ENCODE measurements at places on chromosomes 13 and 19.

- DNase-seq, result no peak
Observed at GRCh38 chr19:30333291-30334065, 38.7 kb upstream of the ZNF536 start.

- no peak for DNase-seq
Observed at GRCh38 chr13:105948143-105948542, 587.3 kb downstream of the EFNB2 start.

DNA sequence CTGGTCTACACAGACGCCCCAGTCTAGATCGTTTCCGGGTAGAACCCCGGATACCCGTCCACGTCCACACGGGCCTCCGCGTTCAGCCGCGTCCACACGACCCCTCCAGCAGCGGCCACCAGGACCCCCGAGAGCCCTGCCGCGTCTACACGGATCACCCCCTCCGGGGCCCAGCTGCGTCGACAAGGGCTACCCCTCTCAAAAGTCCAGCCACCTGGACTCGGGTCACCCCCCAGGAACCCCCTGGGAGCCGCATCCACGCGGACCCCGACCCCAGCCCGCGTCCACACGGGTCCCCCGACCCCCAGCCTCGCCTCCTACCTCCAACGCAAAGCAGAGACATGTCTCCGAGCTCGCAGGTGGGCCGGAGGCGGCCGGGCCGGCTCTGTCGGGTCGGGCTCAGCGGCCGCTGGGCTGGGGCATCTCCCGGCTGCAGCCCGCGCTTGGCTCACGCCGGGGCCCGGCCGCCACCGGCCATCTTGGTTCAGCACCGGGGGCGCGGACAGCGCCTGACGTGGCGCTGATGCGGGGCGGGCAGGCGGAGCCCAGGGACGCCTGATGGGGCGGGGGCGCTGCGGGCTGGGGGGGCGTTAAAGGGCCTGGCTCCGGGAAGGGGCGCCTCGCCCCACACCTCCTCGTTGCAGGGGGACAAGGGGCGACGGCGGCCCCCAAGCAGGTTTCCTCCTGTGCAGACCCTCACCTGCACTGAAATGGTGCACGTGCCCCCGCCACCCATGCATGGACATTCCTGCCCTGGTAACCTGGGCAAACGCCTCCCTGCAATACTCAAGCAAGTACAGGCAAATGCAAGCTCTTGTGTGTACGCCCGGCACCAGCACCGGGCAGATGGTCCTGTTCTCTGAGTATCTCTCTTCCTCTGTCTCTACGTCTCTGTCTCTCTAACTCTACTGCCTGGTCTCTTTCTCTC is at the start of gene UNC13A:
TSS of gene UNC13A (minus strand) at position 498 of the 928 bp plus-strand sequence. CDS start at position 343, 155 bp downstream.
- peak; percentile 24 for DNase-seq

DNA sequence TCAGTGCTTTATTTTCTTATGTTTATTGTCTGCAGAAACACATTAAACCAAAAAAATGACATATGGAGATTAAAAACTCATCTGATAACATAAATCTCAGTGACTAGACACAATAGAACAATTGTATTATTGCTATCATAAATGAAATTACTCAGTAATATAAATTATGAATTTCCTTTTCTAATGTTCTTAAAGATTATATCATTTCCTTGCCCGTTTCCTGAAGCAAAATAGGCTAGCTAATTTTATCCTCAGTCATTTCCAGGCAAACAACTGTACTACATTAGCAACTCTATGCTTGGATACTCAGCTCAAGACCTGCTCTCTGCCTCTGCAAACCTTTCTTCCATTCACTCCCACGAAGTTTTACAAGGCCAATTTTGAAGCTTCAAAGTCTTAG is 61.2 kb downstream of the RFC3 start:
- DNase-seq, result no peak

All from stimulated activated CD8-positive, alpha-beta memory T cell treated with anti-CD3 and anti-CD28 coated beads, Interleukin-4, amount 100 ng/mL, for 24 hours (primary cell).